NCI-H2029 (cell line): ENCODE measurements at places on chromosomes 3 and 15.

DNA sequence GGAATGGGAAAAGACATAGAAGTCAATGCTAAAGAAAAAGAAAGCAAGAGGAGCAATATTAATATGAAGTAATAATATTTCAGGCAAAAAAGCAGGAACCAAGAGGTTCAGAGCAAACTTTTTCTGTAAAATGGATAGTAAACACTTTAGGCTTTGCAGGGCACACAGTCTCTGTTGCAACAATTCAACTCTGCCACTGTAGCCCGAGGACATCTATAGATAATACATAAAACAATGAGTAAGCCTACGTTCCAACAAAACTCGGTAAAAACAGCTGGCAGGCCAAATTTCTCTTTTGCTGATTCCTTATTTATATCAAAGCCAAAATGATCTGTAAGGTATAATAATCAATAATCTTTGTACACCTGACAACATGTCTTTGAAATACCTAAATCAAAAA is 56.8 kb downstream of the SMAD6 start:
- DNase-seq: no peak

DNA sequence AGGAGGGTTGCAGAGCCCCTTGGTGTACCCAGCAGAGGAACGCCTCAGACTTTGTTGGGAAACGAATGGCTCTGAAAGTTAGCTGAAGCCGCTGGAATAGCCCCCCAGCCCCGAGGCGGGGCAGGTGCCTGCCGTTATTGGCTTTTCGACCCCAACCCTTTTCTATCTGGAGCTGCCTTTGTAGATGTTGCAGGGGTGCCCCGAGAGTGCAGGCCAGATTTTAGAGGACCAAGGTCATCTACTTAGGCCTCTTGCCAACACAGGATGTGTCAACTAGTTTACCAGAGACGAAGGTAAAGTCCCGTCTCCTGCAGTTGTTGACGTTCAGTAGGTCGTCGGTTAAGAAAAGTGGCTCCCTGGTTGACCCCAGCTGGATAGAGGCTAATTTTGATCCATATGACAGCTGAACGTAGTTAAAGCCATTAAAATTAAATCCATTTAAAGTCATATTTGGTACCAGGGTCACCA is 579 bp upstream of the UBE3A start:
- DNase-seq: no peak

- peak; percentile 32 for DNase-seq
Observed at GRCh38 chr3:188296761-188297612, 143.0 kb downstream of the LPP start.

GRCh38 chr3:44419923-44420650 is 57.4 kb downstream of the ZNF445 start:
- DNase-seq: no peak

DNA sequence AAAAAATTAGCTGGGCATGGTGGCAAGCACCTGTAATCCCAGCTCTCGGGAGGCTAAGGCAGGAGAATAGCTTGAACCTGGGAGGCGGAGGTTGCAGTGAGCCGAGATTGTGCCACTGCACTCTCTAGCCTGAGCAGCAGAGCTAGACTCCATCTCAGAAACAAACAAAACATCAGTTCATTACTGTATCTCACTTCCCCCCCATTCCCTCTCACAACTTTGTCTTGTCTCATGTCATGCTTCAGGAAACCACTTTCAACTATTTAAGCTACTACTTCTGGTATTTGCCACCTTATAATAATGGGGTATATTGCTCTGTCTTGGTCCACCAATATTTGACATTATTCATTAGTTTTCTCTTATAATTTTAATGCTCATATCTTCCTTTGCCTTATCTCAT is 26.2 kb downstream of the PIK3CA start:
- no peak for DNase-seq

DNA sequence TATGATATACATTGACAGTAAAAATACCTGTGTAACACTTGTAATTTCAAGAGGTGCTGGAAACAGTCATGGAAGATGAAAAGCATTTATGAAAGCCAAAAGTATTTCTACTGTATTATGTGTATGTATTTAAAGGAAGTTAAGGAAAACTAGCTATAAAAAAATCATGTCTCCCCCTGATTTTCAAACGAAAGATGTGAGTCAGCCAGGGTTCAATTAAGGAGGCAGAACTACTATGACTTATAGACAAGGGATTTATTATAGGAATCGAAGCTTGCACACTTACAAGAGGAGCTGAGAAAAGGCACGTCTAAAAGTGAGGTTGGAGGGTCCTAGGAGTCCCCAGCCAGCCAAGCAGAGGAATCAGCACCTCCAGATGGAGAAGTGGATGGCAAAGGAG is 119.4 kb downstream of the SUCLG2 start:
- no peak for DNase-seq

GRCh38 chr15:73709686-73710085 is 25.5 kb downstream of the CD276 start:
- DNase-seq: no peak

- DNase-seq: no peak
Observed at GRCh38 chr3:128714887-128715491, 11.0 kb upstream of the RAB7A start.

DNA sequence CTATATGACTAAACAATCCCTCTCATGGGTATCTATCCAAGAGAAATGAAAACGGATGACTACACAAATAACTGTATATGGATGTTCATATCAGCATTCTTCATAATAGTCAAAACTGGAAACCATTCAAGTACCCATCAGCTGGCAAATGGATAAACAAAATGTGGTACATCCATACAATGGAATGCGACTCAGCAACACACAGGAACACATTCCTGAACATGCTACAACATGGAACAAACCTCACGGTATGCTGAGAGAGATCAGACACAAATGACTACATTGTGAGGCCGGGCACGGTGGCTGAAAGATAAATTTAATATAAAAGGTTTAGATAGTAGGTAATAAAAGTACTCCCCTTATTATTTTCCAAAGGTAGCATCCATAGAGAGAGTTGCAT is 42.6 kb downstream of the CCR4 start:
- no peak for DNase-seq
